ENCODE measurements at places on chromosomes 7 and 10.
A peak's percentile ranks its signal among the peaks of the same experiment; 100 is the strongest.

GRCh38 chr10:60646966-60647796, 131.1 kb upstream of the CDK1 start:
- DNase-seq: peak; percentile 23

GRCh38 chr7:35508623-35509400, 186.1 kb downstream of the HERPUD2 start:
- no peak for DNase-seq

GRCh38 chr10:67864607-67865371, 19.7 kb upstream of the SIRT1 start:
- DNase-seq: no peak

- no peak for DNase-seq
These were observed 382.3 kb upstream of the KCND2 start for GRCh38 chr7:119890631-119891030.

DNA sequence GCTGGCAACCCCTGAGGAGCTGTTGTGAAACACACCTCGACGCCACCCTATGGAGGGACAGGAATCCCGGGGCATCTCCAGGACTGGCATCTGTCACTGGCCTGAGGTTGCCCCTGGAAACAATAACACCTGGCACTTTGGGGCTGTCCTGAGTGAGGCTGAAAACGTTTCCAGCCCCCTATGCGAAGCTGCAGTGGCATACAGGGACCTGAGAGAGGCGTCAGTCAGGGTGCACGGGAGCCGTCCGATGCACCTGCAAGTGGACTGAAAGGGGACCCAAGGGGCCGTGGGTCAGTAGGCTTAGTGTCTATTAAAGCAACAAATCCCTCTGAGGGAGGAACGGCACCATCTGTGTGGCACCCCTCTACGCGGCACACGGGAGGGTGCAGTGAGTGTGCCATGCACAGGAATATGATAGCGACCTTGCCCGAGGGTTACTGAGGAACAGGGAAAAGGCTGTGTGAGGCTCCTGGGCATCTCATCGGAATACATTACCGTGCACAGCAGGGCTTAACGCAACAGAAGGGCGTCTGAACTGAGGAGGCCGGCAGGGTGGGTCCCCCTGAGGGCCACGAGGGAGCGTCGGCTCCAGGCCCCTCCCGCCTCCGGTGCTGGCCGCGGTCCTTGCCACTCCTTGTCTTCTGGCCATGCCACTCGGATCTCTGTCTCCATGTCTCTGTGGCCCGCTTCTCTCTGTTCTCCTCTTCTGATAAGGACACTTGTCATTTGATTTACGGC, 50.4 kb downstream of the FOXL3 start:
- peak; percentile 23 for DNase-seq

DNA sequence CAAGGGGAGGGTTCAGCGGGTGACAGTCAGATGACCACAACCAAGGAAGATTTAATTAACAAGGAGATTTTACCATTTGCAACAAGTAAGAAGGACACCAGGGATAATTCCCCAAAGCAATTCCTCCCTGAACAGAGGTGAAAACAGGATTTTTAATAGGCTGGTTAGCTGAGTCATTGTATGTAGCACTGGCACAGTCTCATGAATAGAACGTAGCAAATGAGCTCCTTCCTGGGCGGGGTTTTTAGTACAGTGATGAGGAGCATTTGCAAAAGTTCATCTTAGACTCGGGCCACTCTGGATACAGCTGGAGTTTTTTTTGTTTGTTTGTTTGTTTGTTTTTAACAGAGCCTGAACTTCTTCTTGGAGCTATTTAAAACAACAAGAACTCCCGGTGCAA, 39.0 kb downstream of the TAC1 start:
- no peak for DNase-seq

GRCh38 chr10:131978851-131979250, 2.9 kb downstream of the BNIP3 start:
- DNase-seq: no peak

DNA sequence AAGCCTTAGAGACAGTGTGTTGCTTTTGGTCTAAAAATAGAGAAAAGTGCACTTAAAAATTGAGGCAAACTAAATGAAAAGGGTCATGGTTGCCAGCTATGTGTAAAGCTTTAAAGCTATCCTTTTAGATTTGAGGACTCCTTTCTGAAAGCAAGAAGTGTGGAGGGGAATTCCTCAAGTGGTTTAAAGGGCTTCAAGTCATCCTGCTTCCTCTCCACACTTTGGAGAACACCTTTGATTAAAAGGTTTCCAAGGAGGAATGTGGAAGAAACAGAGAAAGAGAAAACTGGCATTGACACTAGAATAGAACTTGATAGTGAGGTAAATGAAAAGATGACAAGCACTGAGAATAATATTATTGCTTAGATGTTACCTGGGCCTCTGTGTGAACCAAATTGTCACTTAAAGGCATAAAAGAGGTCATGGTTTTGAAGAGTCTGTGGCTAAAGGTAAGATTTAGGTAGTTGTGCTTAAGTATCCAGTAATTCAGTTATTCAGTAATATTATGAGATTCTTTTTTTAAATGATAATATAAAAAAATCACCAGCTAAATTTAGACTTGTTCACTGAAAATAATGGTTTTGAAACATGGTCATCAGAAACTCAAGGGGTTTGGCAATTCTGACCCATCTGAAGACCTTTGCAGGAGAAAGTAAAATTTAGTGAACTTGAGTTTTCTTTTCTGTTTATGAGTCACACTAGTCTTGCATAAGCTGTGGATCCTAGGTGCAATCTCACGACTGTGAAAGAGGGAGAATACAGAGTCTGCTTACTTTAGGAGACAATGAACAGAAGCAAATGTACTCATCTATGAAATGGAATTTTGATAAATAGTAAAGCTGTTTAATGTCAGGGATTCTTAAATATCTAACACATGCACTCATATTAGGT, 466.0 kb downstream of the KIF20B start:
- DNase-seq: no peak

DNA sequence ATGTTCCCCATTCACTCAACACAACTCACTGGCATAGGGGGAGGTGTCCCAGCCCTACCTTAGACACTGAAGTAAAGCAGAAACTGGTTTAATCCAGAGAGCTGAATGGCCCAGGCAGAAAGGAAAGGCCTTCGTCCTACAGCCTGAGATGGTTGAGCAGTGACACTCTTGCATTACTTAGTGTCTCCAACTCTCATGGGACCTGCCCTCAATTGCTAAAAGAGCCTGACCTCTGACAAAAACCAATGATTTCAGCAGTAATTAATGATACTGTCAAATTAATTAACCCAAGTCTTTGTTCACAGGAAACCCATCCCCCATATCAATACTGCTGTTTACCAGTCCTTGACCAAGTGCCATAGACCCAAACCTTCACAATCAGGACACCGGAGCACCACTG, 48.6 kb downstream of the ICA1 start:
- DNase-seq: no peak

GRCh38 chr10:125300937-125301336, 140.6 kb upstream of the CTBP2 start:
- DNase-seq: no peak

DNA sequence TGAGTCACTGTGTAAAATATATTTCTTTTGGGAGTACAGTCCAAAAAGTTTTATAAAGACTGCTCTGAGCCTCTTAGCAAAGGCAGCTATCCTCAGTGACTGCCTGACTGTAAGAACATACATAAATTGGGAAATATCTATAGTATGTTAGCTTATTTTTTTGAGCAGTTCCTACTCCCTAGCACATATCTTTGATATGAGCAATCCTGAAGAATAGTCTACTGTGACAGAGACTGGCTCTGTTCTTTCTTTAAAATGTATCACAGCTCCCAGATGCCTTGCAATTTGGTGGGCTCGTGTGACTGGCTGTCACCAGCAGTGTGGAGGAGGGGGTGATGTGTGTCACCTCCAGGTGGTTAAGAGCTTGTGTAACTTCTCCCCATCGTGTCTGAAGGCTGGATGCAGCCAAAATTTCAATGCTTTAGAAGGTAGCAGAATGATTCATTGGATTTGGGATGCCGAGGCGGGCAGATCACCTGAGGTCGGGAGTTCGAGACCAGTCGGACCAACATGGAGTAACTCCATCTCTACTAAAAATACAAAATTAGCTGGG, 47.9 kb downstream of the MTERF1 start:
- DNase-seq: no peak
